GM12865 (cell line): ENCODE measurements at places on chromosomes 5 and 9.

GRCh38 chr9:83936523-83936922 lies 15.3 kb upstream of the KIF27 start:
- no peak for DNase-seq

- DNase-seq: no peak
Measured at GRCh38 chr9:18580151-18580550, 106.2 kb downstream of the ADAMTSL1 start.

DNA sequence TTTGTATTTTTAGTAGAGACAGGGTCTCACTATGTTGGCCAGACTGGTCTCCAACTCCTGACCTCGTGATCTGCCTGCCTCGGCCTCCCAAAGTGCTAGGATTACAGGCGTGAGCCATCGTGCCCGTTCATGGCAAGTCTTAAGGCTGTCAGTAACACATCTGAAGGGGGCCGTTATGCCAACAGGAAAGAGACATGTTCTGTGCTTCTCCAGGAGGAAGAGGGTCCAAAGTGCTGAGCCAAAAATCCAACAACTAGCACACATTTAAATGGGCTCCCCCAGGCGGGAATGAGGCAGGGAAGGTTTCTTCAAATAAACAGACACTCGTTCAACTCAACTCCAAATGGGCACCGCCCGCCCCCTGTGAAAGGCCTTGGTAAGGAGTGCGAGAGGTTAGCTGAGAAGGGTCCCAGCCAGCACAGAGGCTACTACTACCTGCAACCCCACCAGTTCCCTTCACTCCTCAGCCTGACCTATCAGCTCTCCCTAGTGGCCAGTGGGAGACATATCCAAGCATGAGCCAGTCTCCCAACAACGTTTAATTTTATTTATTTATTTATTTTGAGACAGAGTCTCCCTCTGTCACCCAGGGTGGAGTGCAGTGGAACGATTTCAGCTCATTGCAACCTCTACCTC lies 84.1 kb upstream of the DMRT1 start:
- DNase-seq: peak; percentile 46

DNA sequence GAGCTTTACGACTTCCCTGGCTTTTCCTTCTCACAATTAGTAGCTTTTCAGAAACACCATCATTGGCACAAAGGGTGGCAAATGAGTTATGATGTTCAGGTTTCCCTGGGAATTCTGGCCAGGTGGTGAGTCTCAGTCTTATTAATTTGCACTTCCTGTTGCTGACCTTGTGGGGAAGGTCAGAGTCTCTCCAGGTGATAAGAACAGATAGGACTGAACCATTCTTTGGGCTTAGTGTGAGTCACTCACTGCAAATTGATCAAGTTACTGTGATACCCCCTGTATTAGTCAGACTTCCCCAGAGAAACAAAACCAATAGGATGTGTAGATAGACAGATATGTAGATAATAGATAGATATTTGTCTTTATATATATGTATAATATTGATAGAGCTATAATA lies 53.8 kb upstream of the RANBP3L start:
- DNase-seq: no peak

DNA sequence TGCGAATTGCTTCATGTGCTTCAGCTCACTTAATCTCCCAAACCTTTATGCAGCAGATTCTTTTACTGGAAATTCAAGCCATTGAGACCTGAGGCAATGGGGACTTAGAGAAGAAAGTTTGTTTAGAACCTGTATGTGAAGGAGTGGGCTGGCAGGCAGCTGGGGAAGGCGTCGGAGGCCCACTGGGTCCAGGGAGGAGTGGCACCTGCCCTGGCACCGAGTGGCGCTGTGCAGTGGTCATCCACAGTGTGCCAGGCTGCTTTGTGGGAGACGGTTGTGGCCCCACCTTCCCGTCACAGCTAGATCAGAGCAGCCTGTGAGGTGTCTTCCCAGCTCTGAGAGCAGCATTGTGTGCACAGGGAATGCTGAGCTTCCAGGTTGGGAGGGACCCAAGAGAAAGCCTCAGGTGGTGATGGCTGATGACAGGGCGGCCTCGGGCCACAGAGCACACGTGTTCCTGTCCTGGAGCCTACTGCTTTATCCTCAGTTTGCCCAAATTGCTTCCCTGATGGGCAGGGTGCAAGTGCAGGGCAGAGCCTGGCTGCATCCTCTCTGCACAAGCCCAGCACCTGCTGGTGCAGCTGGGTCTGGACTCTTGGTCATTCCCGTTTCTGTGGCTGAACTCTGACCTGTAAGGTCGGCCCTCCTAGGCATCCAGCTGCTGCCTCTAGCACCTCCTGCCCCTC lies 175.2 kb downstream of the CACNA1B start:
- DNase-seq: no peak

GRCh38 chr5:126938466-126938865 lies 91.9 kb downstream of the MARCHF3 start:
- DNase-seq: no peak

- DNase-seq: no peak
Measured at GRCh38 chr5:125503946-125504345, 757.5 kb upstream of the ZNF608 start.

DNA sequence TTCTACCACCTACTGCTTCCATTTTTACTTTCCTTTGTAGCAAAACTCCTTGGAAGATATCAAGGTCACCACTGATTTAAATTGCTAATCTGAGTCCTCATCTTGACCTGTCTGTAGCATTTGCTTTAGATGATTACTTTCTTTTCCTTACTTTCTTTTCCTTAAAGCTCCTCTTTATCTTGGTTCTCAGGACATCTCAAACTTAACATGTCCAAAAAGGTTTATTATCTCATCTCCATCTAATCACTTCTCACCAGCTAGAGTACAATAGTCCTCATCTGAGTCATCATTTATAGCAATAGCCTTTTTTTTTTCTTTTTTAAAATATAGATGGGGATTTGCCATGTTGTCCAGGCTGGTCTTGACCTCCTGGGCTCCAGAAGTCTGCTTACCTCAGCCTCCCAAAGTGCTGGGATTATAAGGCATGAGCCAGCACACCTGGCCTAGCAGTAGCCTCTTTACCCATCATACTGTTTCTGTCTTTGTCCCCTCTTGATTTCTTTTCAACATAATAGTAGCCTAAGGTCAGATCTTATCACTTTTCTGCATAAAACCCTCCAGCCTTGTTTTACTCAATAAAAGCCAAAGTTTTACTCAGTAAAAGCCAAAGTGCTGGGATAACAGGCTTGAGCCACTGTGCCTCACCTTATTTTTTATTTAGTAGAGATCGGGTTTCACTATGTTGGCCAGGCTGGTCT lies 32.9 kb upstream of the GPR21 start:
- no peak for DNase-seq

- no peak for DNase-seq
Measured at GRCh38 chr9:134004131-134004873, 12.2 kb upstream of the VAV2 start.

- no peak for DNase-seq
Measured at GRCh38 chr9:134338394-134339182, 12.3 kb downstream of the RXRA start.

- DNase-seq: no peak
Measured at GRCh38 chr9:95645579-95645978, 128.8 kb upstream of the PTCH1 start.

- peak; percentile 70 for DNase-seq
Measured at GRCh38 chr5:90641528-90641927, 82.9 kb downstream of the ADGRV1 start.

GRCh38 chr5:136103118-136103517 lies 29.5 kb upstream of the SMAD5 start:
- peak; percentile 18 for DNase-seq

- no peak for DNase-seq
Measured at GRCh38 chr9:107711542-107711941, 222.0 kb upstream of the KLF4 start.

- DNase-seq: no peak
Measured at GRCh38 chr9:73344060-73344459, 192.4 kb downstream of the ANXA1 start.

- no peak for DNase-seq
Measured at GRCh38 chr9:135075234-135076142, 12.0 kb upstream of the OLFM1 start.

DNA sequence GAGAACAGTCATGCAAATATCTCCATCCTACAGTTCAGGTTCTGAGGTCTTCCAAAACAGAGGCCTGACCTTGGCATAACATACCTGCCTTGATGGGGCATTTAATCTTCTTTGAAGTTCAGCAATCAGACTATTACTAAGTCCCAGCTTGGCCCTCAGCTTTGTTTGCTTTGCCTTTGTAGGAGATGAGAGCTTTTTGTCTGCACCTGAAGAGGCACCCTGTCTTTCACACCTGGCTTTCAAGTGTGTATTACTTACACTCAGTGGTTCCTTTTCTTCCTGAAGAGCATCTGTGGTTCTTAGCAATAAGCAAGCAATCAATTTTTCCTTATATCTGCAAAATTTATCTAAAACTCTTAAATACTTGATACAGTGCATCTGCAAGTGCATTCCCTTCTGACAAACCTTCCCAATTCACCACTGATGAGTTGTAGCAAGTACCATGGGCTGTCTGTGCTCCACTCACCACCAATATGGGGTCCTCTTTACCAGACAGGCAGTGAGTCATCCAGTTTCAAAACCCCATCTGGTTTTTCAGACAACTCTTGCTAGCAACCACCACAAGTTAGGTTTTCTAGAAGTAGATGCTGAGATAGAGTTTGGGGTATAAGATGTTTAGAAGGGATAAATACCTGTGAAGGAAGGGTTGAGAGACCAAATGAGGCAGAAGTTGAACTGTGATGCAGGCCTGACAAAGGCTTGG lies 100.2 kb downstream of the HINT1 start:
- DNase-seq: peak; percentile 44

DNA sequence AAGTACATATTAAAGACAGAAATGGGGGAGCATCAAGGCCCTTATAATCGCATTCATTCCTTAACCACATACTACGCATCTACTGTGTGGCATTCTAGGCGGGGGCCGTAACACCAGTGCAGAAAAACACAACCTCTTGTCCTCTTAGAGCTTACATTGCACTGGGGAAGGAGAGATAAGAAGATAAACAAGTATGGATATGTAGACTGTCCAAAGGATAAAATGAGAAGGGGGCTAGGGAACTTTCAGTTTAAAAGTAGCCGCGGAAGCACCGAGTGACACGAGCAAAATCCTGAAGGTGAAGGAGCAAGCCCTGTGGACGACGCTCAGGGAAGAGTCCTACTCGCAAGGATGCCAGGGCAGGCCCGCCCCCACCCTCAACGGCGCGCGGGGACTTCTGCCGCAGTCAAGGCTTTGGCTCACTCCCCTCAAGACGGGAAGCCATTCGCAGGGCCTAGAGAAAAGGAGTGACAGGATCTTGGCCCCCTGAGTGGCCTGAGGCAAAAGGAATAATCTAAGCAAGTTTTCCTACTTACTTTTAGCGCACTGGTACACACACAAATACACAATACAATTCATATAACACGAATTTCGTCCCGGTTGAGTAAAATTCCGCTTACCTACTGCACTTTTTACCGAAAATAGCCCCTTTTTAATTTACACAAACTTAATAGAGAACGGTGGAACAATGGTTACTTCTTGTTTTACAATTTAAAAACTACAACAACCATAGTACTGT lies 1.3 kb upstream of the NIPBL start:
- DNase-seq: peak; percentile 58

- DNase-seq: peak; percentile 70
Measured at GRCh38 chr5:32709750-32710549, 1.2 kb upstream of the NPR3 start.

DNA sequence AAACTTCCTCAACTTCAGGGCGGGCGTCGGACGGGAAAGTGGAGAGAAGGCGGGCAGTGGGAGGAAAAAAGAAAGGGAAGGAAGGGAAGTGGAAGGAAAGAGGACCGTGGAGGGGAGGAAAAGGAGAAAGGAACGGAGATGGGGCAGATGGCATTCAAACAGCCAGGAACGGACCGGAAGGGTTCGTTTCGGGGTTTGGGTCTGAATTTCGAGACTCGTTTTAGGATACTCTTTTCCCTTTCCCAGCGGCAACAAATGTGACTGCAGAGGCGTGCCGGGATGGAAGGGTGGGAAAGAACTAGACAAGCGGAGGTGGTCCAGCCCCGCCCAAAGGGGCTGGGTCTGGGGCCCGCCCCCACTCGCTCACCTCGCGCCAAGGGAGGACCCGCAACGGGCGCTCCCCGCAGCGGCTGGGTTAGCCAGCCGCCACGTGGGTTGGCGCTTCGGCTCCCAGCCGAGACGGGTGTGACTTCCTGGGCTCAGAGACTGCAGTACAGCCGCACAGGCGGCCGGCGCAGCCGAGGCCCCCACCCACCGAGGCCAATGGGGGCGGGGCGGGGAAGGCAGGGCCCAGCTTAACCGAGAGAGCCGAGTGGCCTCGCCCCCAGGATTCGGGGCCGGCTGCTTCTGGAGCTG lies 2.7 kb downstream of the VCAN start:
- peak; percentile 82 for DNase-seq

DNA sequence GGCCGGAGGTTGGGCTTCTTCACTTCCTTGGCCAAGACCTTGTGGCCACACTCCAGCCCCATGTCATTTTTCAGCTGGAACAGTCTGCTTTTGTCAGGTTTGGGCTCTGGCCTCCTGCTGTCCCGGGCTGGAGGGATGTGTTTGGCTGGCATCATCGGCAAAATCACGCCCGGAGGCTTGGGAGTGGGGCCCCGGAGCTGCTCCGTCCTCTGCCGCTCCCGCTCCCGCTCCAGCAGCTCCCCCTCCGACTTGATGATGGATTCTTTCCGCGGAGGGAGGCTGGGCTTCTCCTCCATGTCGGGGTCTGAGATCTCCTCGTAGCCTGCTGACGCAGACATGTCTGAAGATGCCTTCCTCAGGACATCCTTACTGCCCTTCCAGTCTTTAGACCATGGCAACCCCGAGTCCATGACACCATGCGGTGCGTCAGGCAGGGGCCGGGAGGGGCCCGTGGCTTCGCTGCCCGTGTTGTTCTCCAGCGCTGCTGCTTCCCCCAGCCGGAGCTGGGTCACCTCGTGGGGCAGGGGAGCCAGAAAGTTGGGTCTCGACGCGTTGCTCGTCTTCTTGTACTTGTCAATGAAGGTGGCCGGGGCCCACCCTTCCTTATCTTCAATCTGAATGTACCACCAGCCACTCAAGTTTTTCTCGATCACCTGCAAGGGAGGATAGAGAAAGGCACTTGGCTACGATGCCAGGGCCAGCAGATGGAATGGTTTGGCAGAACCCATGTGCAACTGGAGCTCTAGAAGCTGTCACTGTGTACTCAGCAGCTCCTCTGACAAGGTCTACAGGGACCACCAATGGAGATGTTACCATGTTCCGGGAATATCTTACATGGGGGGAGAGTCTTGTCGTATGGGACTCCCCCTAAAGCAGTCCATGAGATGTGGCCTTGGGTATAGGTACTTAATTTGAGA lies 56.0 kb upstream of the UBTD2 start:
- DNase-seq: no peak

DNA sequence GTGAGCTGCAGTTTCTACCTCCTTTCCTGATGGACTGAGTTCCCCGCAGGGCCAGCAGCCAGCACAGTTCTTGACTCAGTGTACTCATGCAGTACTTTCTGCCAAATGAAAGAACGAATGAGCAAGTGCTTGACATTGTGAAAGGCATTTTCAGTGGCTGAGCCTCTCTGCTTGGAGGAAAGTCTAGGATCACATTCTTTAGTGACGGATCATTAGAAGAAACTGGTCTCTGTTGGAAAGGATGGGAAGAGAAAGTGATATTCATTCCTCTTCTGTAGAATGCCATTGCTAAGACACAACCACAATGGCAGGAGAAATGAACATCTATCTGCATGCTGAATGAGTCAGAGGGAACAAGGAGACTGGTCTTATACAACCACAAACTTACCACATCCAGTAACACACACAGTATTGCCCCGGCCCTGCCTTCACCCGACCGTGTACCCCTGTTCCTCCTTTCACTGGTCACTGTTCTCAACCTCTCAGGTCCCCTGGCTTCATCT lies 206.9 kb downstream of the CRB2 start:
- DNase-seq: peak; percentile 65
